ENCODE measurements at places on chromosomes 2 and 18.

DNA sequence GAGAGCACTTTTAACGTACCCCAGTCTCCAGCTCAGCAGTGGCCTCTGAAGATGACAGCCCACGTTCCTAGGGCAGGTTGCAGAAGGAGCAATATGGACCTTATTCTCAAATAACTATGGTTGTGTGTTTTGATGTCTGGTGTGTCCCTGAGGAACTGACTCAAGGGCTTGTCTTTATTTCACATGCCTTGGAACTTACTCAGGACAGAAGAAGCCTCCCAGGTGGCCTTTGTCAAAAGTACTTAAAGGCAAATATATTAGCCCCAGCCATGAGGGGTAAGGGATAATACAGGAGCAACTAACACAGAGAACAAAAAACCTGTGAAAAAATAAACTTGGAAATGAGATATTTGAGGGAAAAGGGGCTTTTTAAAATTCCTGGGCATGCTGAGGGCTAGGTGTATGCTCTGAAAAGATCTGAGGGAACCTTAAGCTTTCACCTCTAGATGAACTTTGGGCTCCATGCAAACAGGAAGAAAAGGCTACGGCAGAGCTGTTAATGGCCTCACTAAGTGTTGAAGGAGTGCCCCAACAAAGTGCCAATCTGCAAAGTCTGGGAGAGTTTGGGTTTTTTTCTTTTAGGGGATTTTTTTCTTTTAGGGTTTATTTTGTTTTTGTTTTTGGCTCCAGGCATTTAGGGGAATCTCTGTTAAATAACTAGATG, 40.3 kb downstream of the SRBD1 start:
- DNase-seq = no peak

DNA sequence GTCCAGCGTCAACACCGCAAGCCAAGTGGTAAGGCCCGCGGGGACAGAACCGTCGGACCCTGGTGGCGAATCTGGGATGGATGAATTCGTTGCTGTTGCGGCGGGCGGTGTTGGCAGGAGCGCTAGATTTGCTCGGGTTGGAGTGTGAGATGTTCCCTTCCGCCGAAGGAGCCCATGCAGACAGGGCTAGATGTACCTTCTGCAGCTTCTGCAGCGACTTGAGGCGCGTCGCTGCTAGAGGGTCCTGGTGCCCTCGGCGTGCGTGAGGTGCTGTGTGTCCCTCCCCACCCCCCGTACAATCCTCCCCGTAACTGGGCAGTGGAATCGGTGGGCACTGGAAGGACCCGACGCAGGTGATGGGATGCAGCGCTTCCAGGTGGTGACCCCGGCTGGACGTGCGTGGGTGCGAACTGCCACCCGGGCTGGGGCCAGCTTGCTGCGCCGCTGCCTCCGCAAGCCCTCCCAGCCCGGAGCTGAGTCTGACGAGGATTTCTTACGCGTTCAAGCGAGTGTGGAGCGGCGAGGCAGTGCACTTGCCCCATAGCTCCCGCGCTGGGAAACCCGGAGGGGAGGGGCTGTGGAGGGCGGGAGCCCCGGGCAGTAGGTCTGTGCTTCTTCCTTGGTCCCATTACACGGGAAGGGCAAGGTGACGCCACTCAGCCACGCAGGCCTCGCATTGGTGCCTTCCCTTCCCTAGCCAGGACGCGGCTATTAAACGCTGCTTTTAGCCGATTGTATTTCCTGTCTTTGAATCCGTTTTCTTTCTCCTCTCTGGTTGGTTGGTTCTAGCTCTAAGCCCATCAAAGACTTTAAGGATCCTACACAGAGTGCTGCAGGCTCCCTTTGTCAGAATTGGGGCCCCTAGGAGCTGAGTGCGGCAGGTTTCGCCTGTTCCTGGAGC, 34.2 kb downstream of the CHRNA1 start:
- DNase-seq = no peak

- no peak for DNase-seq
Observed at GRCh38 chr2:182618672-182619079, 97.4 kb upstream of the DNAJC10 start.

DNA sequence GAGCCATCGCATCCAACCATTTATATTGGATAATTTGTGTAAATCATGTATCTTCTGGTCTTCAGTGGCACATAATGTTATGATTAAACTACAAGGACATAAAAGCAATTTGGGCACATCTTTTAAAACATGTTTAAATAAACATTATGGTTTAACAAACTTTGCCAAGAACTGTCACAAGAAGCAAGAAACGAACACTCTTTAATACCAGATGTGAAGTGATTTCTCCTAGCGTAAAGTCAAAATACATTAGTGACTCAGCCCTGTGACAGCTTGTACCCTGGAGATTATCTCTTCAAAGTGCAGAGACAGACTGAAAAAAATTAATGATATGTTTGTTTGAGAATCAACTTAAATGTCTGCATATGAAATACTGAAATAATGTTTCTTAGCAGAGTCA, 39.9 kb downstream of the DSEL start:
- peak; percentile 21 for DNase-seq

DNA sequence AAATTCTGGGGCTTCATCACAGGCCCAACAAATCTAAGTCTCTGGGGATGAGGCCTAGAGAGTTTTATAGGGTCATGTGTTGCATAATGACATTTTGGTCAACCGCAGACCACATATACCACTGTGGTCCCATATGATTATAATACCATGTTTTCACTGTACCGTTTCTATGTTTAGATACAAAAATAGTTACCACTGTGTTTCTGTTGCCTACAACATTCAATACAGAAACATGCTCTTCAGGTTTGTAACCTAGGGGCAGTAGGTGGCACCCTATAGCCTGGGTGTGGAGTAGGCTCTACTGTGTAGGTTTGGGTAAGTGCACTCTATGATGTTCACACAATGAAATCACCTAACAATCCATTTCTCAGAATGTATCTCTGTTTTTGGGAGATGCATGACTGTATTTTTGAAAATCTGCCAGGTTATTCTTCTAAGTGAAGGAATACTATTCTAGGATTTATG, 485.2 kb downstream of the PTPRM start:
- no peak for DNase-seq

- DNase-seq = no peak
Observed at GRCh38 chr2:74513605-74514367, 464 bp upstream of the TLX2 start.

GRCh38 chr2:159095813-159096212, 127.4 kb downstream of the TANC1 start:
- DNase-seq = no peak

GRCh38 chr2:8661235-8661634, 20.6 kb upstream of the ID2 start:
- DNase-seq = no peak

DNA sequence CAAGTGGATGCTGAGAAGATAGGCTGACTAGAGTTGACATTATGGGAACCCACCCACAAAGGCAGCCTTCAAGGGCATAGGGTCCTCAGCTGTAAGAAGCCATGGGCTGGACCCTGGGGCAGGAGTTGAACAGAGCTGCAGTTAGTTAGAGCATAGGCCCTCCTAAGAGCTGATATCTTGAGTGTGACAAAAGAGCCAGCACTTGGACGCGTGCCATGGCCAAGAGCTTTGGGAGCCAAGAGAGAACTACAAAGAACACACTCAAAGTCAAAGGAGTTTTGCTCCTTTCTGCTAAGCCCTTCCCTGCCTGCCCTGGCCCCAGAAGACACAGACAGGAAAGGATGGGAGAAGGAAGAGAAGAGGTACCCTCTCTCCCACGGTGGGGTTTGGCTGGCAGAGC, 29.9 kb upstream of the AGAP1 start:
- no peak for DNase-seq

DNA sequence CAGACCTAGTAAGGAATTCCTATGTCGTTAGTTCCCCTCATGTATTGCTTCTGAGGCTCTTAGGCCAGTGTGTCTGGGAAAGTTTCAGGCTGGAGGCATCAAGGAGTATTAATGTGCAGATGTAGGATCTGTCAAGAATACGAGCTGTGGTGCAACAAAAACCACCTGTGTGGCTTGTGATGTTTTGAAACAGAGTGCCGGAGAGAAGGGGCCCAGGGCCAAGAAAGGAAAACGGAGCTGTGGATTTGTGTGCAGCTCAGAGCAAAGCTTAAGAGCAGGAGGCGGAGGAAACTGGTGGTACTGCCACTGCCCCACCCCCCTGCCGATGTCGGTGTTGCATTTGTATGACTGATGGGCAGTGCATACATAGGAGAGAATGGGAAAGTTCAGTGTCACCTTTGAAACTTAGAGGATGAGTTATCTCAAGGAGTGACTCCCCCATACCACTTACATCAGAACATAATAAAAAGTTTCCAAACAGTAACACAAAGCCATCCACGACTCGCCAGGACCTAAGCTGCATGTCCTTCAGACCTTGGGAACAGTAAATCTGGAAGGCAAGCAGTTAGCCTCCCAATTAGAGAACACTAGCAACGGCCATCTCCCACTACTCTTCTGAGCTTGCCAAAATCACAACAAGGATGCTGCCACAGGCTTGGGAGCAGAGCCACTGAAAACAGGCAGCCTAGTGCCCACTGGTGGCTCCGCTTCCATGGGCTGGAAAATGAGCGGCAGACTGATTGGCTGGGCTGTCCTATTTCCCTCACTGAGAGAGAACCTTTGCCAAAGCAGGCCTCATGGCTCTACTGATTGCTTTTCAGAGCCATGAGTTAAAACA, 152.7 kb upstream of the NT5C1B start:
- no peak for DNase-seq

- no peak for DNase-seq
Observed at GRCh38 chr18:79870301-79871025, 72.7 kb downstream of the KCNG2 start.

DNA sequence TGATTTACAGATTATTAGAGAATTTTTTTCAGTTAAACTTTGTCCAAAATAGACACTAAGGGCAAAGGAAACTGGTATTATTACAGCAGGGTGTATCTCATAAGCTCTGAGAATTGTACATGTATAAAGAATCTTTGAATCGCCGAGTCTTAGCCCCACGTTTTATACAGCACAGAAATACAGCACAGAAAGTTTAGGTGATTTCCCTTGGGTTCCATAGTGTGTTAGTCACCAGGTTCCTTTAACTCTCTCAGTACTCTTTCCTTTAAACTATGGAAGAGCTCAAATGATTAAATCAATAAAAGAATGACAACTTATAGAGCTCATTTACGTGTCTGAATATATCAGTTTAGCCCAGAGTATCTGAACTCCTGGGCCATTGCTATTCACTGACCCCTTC, 256.8 kb downstream of the NEDD4L start:
- no peak for DNase-seq

GRCh38 chr2:46800218-46800617, 115.4 kb downstream of the MCFD2 start:
- DNase-seq = no peak

GRCh38 chr2:29583104-29583503, 338.3 kb downstream of the ALK start:
- DNase-seq = peak; percentile 12

GRCh38 chr18:10353791-10354190, 100.6 kb upstream of the APCDD1 start:
- peak; percentile 72 for DNase-seq

- peak; percentile 1 for DNase-seq
Observed at GRCh38 chr2:139201516-139201915, 421.3 kb upstream of the NXPH2 start.

- no peak for DNase-seq
Observed at GRCh38 chr18:24259869-24260641, 121.2 kb downstream of the CABYR start.

DNA sequence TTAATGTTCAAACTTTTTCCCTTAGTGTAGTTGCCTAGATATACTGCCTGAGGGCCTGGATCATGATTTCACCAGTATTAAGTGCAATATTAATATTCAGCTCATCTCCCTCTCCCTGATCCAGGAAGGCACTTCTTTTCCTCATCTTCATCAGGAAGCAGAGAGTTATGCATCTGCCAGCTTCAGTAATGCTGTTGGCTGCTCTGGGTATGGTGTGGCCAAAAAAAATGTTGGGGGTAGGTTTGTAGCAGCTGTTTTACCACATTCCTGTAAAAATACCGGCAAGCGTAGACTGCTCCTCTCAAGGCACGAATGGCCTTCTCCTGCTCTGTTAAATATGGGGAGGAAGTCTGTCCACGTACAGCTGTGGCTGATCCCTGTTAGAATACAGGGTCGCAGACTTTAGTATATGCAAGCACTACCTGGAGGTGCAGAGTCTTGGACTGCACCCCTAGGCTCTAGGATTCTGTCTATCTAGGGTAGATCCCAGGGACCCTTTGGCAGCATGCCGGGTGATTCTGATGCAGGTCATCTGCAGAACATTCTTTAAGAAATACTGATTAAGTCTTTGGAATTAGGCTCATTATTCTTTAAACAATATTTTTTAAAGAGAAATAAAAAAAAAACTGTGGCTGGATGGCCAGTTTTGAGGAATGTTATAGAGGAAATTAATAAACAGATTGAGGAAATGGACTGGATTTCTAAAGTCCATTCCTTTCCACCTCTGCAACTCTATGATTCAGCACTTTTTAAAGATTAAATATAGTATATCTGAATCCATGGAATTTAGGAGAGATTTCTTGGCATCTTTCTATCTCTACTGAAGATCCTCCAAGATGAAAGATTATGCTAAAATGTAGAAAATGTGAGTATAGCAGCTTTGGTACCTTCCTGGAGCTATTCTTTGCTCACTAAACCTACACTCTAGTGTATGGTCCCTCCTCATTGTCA, 21.0 kb upstream of the GLS start:
- no peak for DNase-seq

DNA sequence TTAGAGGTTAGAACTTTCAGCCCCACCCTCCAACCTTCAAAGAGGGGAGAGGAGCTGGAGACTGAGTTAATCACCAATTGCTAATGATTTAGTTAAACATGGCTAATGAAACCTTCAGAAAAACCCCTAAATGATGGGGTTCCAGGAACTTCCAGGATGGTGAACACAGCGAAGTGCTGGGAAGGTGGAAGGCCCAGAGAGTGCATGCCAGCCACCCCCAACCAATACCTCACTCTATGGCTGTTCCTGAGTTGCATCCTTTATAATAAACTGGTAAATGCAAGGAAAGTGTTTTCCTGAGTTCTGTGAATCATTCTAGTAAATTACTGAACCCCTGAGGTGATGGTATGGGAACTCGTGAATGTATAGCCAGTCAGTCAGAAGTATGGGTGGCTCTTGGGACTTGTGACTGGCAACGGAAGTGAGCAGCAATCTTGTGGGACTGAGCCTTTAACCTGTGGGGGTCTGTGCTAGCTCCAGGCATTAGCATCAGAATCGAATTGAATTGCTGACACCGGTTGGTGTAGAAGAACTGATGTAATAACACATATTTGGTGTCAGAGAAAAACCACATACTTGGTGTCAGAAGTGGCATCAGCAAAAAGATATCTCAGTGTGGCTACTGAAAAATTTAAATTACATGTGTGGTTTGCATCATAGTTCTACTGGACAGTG, 37.4 kb downstream of the NPHP1 start:
- DNase-seq = peak; percentile 12

DNA sequence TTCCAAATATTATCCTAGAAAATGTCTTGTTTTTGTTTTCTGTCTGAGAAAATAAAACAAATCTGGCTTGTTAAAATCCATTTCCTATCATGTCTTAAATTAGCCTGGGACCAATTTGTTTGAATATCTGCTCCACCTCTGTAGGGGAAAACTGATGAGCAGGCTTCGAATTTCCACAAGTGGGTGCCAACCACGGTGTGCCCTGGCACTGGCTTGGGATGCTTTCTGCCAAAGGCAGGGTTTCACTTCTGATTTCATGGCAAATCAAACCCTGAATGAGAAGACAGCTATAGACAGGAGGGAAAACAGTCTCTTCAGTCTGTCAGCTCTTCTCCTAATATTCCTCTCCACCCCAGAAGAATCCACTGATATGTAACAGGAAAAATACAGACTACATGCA, 33.7 kb upstream of the STAT4 start:
- no peak for DNase-seq

GRCh38 chr2:68387408-68388350, 22.6 kb downstream of the PLEK start:
- no peak for DNase-seq

Measured in fibroblast of skin of left quadriceps (primary cell).